ENCODE measurements at places on chromosomes 5 and 9.

GRCh38 chr9:107881626-107882300 is 392.2 kb upstream of the KLF4 start:
- DNase-seq = no peak

GRCh38 chr5:11363631-11364178 is 540.5 kb downstream of the CTNND2 start:
- DNase-seq = no peak

DNA sequence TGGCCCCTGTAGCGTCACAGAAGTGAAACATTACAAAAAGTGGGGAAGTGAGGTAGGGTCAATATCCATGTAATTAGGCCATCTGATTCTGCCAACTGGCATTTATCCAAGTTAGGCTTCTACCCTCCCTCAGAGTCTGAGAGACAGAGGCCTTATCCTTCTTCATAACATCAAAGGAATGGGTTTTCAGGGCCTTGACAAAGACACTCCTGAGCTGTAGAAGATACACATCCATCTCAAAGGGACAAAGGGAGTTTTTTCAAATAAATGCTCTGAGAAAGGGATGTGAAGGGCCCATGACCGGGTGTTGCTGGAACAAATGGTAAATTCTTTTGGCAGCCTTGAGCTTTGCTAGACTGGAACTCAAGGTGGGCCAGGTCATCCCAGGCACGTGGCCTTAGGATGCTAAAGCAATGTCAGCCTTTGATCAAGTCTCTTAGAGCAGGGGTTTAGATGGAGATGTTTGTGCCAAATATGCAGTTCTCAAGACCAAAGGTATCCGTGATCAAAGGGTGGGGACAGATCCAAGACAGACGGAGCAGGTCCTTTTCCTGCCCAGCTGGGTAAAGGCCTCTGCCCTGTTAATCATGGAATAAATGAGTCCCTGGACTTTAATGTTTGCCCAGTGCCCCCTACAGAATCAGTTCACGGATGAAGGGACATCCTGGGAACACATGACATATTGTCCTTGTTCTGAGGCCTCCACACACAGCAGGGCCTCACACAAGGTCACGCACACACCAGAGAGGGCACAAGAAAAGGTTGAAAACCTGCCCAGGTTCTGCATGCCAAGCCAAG is 10.0 kb upstream of the FAM169A start:
- DNase-seq = no peak

DNA sequence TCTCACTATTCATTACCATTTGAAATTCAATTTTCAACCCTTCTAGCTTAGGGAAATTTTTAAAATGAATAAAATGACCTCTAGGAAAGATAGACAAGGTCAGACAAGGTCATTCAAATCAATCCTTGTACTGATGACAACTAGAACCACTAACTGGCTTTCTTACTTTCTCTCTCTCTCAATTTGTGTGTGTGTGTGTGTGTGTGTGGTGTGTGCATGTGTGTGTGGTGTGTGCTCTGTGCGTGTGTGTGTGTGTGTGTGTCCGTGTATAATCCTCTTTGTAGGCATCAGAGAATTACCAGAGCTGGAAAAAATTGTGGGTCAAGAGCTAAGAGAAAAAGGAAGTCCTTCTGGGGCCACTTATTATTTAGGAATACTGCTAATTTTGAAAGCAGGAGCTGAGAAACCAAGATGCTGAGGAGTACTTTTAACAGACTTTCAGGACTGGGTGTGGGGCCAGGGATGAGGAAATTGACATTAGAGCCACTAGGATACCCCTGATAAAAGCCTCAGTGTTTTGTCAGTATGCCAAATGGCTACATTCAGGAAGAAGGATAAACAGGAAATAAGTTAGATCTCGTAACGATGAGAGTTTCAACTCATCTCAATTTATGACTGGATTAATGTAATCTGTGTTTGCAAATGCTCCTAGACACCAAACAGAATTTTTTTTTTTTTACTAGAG is 723.3 kb downstream of the CETN3 start:
- no peak for DNase-seq

DNA sequence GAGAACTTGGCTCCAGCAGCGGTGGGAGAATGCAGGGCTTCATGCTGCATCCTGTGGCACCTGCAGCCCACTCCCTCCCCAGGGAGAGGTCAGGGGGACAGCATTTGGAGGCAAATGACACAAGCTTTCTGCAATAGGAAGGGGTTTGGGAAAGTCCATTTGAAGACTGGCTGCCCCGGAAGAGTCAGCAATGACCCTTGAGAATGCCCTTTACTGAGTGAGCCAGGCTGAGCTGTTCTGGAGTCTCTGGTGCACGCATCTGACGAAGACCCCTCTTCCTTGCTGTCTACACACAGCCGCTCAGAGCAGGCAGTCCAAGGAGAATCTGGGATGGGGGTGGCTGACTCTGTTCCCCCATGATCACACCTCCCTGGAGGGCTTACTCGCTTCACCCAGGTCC is 5.5 kb upstream of the NXNL2 start:
- no peak for DNase-seq

DNA sequence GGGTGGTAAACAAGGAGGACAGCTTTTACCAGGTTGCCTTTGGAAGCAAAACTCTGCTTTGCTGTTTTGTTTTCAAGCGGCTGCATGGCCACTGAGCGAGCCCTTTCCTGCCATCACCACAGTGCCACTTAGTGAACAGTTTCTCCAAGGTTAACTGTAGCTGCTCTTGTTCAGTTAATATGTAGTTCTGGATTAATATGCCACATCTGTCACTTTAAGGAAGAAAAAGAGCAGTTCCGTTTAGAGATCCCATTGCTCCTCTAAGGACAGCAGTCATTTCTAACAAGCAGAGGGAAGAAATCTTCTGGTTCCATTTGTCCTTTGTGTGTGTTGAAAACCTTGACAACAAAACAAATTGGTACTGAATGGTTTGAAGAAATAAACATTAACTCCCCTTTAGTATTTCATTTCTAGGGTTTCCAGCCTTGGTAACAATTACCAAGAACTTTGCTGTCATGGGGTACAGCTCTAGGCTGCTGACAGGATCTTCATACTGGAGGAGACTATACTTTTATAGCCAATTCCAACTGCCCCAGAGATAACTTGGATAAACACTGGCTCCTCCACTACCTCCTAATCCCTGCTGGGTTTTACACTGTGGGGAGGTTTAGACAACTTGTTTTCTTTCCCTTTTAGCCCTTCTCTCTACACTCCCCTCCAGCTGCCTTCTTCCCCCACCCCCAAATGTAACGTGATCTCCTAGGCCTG is 10.3 kb upstream of the ABL1 start:
- DNase-seq = no peak

GRCh38 chr5:127012916-127013315 is 17.4 kb downstream of the MARCHF3 start:
- no peak for DNase-seq

Measured in stimulated activated CD4-positive, alpha-beta T cell treated with anti-CD3 and anti-CD28 coated beads, Interleukin-12 subunit alpha, Interleukin-12 subunit beta, amount 100 ng/mL, for 48 hours (primary cell).